Tibial nerve (tissue), 4 donors: ENCODE measurements at places on chromosomes 1 and 21. TPM values are rescaled to one million over a fixed set of nuclear protein-coding genes. Genes with fewer than 3 reads are reported as not detected.

- H3K36me3 ChIP-seq, result no peaks in the 10 kb centered on the region
- H3K4me1 ChIP-seq, result peaks cover 5% of the 10 kb centered on the region
- H3K27me3 ChIP-seq, result no peaks in the 10 kb centered on the region
- DNase-seq, result no peak
- H3K27ac ChIP-seq, result peak overlapping the region; percentile 89
These were observed 51.0 kb downstream of the AHDC1 start for GRCh38 chr1:27552911-27553420.

DNA sequence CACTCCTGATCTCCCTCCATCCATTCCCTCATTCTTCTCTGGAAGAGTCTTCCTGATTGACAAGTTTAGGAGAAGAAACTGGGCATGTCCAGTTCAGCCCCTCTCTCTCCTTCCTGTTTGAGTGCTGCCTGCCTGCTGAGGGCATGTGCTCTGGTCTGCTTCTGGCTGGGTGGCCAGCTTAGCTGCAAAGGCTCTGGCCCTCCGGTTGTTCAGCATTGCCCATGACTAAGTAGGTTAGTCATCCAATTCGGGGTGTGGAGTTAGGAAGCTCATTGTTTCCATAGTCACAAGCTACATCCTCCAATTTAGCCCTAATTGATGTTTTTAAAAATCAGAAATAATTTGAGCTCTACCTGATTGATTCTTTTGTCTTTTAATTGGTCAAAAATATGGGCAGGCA lies 25.6 kb upstream of the PLA2G2E start:
- no peak overlapping the region for H3K27ac ChIP-seq
- peaks cover 6% of the 10 kb centered on the region for H3K27me3 ChIP-seq
- no peaks in the 10 kb centered on the region for H3K36me3 ChIP-seq
- H3K4me3 ChIP-seq, result no peak overlapping the region
- DNase-seq, result no peak
- no peaks in the 10 kb centered on the region for H3K4me1 ChIP-seq

DNA sequence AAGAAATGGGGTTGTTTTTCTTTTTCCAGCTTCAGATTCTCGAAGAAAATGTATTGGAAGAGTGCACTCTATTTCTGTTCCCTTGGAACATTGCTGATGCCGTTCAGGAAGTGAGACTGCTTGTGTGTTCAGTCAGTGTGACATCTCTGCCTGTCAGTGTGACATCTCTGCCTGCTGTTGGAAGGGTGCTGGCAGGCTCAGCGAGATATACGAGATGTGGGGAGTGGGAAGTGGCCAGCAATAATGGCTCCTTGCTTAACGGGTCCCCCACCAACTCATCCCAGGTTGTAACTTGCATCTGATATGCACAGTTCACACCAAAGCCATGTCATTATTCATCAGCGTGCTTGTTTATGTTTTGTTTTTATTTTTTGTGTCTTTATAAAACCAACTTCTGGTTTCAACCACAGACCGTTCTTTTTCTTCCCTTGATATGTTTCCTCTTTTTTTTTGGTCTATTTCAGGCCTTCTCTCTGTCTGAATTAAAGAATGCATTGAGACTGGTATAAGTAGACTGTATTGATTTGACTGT lies 145.4 kb downstream of the GALNT2 start:
- no peak overlapping the region for H3K4me3 ChIP-seq
- H3K27me3 ChIP-seq, result no peaks in the 10 kb centered on the region
- H3K36me3 ChIP-seq, result no peaks in the 10 kb centered on the region
- no peak for DNase-seq

GRCh38 chr1:147156642-147157041 lies 15.6 kb downstream of the PRKAB2 start:
- no peak overlapping the region for H3K27ac ChIP-seq
- peaks cover 85% of the 10 kb centered on the region for H3K36me3 ChIP-seq
- no peaks in the 10 kb centered on the region for H3K27me3 ChIP-seq
- H3K4me3 ChIP-seq, result no peak overlapping the region
- H3K4me1 ChIP-seq, result no peaks in the 10 kb centered on the region
- DNase-seq, result no peak

The ENAH gene
- total RNA-seq, result 31.4 TPM

DNA sequence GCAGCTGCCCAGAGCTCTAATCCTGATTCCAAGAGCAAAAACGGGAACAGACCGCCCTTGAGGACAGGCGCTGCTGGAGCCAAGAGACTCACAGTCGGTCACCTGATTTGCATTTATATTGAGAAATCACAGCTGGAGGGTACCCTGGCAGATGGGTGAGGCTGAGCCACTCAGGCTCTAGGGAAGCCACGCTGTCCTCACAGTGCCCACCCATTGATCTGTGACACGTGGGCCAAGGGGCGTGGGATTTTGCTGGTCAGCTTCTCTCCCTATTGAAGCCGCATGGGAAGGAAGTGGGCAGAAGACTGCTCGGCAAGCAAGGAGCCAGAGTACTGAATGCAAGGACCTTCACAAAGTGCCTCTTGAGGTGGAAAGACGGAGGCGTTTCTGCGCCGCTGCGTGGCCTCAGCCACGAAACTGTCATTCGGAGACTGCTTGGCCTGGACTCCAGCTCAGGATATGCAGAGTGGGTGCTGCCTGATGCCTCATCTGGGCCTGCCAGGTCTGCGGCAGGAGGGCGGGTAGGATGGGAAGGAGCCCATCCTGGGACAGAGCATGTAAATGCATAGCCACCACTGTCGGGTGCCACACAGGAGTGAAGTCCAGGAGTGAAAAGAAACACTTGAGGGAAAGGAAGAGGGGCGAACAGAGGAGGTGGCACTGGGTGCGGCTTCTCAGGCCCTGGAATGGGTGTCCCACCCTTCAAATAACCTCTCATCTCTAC lies 139.8 kb downstream of the PGBD5 start:
- H3K27ac ChIP-seq, result no peak overlapping the region
- H3K36me3 ChIP-seq, result no peaks in the 10 kb centered on the region
- H3K4me1 ChIP-seq, result peaks cover 2% of the 10 kb centered on the region

DNA sequence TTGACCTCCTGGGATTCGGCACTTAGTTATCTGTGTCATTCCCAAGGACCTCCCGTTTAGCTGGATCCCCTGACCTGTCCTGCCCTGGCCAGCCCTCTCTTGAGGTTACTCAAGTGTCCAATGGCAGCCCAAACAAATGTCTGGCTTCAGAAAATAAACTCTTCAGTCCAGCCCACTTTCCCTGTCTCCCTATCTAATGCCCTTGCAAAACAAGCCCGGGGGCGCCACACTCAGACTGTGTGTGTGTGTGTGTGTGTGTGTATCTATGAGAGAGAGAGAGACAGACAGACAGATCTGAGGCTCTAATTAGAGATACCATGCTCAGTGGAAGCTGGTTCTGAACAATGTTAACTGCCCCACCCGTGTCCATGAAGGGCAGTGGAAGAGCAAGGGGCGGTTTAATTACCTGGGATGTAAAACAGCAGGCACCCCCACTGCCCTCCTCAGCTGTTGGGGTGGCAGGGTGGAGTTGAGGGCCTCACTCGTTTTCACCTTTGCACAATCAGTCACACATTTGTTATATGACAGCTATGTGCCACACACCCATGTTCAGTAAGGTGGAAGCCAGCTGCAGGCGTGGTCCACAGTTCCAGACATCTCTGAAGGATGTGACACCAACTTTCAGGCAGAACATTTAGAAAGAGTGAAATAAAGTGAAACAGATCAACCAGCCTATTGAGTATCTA lies 57.4 kb downstream of the B3GALT5 start:
- H3K27ac ChIP-seq, result no peak overlapping the region
- DNase-seq, result no peak
- no peak overlapping the region for H3K4me3 ChIP-seq
- H3K4me1 ChIP-seq, result peaks cover 4% of the 10 kb centered on the region
- no peaks in the 10 kb centered on the region for H3K27me3 ChIP-seq

DNA sequence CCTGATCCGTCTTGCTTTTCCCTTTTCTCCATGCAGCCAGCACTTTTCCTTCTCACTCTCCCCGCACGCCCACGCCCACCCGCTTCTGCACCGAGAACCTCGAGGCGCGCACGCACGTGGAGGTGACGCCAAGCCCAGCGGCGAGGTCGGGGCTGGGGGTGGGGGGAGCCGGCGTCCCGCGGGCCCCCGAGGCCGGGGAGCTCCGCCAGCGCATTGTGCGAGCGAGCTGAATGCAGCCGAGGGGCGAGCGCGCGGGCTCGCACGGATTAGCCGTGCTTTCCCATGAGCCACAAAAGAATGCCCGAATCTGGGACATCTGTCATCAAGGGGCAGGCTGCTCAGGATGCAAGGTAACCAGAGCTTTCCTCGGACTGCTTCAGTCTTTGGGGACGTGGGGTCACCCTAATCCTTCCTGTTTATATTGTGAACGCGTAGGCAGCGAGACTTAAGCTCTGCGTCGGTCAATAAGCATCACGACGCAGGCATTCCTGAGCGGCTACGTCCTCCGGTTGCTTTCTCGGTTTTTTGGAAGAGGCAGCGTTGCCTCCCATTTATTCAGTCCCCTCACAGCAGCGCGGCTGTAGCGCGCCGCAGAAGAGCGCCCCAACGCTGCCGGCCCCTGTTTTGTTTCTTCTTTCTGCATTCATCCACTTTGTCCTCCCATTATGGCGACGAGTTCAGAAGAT lies 67.3 kb upstream of the AKT3 start:
- H3K4me3 ChIP-seq, result peak overlapping the region; percentile 50
- H3K4me1 ChIP-seq, result no peaks in the 10 kb centered on the region
- no peak for DNase-seq
- H3K27me3 ChIP-seq, result no peaks in the 10 kb centered on the region
- H3K36me3 ChIP-seq, result no peaks in the 10 kb centered on the region

The LAD1 gene
- not detected for total RNA-seq
